Astrocyte (in vitro differentiated cells and primary cell): ENCODE measurements at places on chromosomes 6 and 20. TPM values are rescaled to one million over a fixed set of nuclear protein-coding genes. Genes with fewer than 3 reads are reported as not detected.

CASS4 gene
- total RNA-seq, result 2.3 and 2.5 TPM in 2 replicates

RARS2 gene
- total RNA-seq, result 48.3 and 48.9 TPM in 2 replicates

BCL2L1 gene
- 103 and 149 TPM in 2 replicates for total RNA-seq

NDRG3 gene
- 30.4 and 33.1 TPM in 2 replicates for total RNA-seq

HSD17B8 gene
- 2.1 and 2.6 TPM in 2 replicates for total RNA-seq

PAQR8 gene
- 1.2 and 1.5 TPM in 2 replicates for total RNA-seq

DNA sequence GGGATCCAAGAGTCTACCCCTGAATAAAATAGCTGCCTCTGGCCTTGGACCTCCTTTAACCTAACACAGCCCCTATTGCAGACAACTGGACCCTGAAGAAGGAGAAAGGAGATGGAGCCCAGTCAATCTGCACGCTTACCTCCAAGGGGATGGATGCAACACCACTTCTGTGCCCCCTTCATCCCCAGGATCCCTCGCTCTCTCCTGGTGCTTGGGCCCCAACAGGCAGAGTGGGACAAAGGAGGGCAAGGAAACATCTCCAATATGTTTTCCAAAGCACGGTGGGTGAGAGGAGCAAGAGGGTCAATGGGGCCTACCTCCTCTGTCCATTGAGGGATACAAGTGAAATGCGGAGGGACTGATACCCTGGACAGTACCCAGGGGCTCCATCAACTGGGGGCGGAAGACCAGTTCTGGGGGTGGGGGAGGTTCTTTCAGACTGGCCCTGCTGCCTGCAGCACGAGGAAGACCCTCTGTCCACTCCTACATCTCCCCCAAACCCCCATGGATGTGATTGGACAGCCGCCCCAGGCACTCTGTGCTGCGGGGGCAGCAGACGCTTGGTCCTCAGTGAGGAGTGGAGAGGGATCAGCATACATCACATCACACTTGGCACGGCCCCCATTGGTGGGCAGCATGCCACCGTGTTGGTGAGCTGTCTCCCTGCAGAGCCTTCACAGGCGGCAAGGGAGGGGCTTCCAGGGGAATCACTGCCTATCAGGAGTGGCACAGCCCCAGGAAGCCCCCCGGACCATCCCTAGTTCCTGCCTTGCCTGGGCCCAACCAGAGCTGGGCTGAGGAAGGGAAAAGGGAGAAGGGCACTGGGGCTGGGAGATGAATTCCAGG is 70.6 kb downstream of the MRPL14 start:
- peaks cover 81% of the 10 kb centered on the region for H3K4me1 ChIP-seq
- H3K36me3 ChIP-seq, result no peaks in the 10 kb centered on the region

GRCh38 chr6:1619098-1619672 is 9.5 kb downstream of the FOXC1 start:
- H3K36me3 ChIP-seq, result no peaks in the 10 kb centered on the region
- no peak overlapping the region for H3K4me3 ChIP-seq
- no peak overlapping the region for H3K27ac ChIP-seq
- no peak for DNase-seq

DNA sequence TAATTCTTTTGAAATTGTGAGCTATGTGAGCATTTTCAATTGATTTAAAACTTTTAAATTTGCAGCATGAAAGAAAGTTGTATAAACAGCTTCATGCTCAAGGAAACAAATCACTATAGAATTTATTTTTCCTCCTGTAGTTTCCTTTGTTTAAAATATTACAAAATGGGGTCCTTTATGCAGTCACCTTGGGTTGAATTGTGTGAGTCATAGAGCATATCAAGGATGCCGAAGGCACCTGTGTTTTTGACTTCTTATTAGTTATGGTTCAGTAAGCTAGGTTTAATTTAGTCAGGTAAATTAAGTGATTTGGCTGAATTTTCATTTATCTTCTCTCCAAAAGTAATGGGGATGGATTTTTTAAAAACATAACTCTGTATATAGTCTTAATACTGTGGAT is 96.8 kb downstream of the BCKDHB start:
- no peaks in the 10 kb centered on the region for H3K27me3 ChIP-seq
- no peaks in the 10 kb centered on the region for H3K4me1 ChIP-seq
- H3K27ac ChIP-seq, result no peak overlapping the region
- no peaks in the 10 kb centered on the region for H3K36me3 ChIP-seq
- no peak overlapping the region for H3K4me3 ChIP-seq

- peak overlapping the region; percentile 91 for H3K27ac ChIP-seq
- peaks cover 22% of the 10 kb centered on the region for H3K4me1 ChIP-seq
- H3K36me3 ChIP-seq, result no peaks in the 10 kb centered on the region
Measured at GRCh38 chr6:142927904-142928303, 17.1 kb downstream of the HIVEP2 start.

DNA sequence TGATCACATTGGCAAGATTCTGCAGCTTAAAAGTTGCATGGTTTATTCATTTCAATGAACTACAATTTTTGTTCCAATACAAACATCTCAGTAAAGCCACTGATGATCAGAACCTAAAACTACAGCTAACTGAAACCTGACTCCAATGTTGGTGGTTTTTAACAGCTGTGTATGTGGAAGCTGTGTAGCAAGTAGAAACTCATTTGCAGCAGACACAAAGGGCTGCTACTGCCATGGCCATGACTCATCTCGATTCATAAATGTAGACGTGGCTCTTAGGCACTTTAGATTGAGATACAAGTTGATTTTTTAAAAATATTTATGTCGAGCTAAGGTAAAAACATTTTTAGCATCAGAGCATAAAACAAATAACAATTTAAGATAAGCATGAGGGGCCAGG is 19.5 kb upstream of the MAP3K4 start:
- peak; percentile 98 for DNase-seq
- no peaks in the 10 kb centered on the region for H3K36me3 ChIP-seq
- H3K27me3 ChIP-seq, result no peaks in the 10 kb centered on the region
- peak overlapping the region; percentile 51 for H3K27ac ChIP-seq
